ENCODE measurements at places on chromosomes 11 and 22.

DNA sequence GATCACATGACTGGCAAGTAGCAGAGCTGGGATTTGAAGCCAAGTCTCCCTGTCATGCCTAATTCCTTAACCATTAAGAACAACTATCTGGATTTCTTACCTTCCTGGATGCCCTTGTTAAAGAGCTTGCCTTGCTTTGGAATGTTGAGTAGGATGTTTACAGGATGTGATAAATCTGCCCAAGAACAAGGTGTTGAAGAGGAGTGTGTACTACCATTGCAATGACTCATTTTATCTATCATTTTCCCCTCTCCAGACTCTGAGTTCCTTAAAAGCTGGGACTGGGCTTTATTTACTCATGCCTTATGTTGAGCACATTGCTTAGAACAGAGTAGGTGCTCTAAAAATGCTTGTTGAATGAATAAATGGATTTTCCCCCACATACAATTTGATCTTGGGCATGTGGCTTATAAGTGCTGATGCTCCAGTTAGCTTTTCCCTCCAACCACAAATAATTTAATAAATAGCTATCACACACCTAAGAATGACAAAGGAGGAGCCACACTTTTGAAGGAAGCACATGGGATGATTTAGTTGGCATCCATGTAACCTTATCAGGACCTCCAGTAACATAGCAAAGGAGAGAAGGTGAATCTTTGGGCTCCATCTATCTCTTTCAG lies 268.6 kb upstream of the SESN3 start:
- DNase-seq = no peak

DNA sequence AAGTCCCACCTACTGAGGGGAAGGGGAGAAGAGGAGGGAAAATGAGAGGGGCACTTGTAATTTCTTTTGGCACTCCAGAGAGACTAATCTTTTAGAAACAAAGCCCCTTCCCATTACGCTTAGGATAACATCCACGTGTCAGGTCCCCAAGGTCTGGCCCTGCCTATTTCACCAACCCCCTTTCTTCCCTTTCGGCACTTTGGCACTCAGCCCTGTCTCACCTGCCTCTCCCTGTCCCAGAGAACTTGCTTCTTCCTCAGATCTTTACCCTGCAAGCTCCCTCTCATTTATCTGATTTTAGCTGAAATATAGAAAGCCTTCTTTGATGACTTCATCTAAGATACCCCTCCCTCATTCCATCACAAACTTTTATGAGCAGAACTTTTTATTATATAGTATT lies 55.5 kb downstream of the RASSF10 start:
- no peak for DNase-seq

- DNase-seq = no peak
Measured at GRCh38 chr11:113506893-113507292, 31.7 kb upstream of the DRD2 start.

- no peak for DNase-seq
Measured at GRCh38 chr11:19199771-19200170, 2.0 kb downstream of the CSRP3 start.

DNA sequence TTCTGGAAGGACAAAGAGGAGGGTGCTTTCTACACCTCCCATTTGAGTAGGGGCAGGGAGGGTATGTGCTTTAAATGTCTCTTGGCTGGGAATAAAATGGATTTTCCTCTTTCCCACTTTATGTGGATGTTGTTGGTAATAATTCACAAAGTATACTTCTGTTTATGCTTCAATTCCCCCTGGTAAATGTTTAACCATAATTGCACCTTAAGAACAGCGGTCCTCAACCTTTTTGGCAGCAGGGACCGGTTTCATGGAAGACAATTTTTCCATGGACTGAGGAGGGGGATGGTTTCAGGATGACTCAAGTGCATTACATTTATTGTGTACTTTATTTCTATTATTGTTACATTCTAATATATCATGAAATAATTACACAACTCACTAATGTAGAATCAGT lies 4.0 kb upstream of the TP53AIP1 start:
- DNase-seq = no peak
